ENCODE measurements at places on chromosomes 4 and X.

DNA sequence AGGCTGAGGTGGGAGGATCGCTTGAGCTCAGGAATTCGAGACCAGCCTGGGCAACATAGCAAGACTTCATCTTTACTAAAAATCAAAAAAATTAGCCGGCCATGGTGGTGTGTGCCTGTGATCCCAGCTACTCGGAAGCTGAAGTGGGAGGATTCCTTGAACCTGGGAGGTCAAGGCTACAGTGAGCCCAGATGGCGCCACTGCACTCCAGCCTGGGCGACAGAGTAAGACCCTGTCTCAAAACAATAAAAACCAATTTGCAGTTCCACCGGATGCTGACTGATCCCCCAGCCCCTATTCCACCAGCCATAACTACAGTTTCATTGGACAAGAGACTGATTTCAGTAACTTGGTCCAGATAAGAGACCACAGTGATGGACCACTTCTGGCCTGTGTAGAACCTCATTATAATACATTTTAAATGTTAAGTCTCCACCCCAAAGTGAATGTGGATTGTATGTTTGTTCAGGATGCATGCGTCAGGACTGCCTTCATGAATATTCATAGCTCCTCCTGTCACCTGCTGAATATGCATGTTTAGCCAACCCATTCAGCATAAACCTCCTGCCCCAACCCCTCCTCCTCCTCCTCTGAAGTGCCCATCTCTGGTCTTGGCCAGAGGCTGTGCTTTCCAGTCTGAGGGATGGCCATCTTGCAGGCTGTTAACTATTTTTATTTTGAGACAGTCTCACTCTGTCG, 2.3 kb upstream of the SLBP start:
- no peak for DNase-seq

DNA sequence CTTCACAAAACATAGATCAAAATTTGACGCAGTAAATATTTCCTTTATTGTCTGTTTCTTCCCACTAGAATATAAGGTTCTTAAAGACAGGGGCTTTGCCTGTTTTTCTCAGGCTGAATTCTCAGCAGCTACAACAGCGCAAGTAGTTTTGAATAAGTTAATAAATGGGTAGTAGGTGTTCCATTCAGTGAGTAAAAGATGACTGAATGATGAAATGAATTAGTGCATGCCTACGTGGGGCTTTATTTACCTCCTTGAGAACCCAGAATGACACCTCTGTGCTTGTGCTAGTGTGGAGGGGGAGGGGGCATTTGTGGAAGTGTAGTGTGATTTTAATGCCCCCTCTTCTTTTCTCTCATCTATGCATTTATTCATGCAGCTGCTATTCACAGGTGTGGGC, 278.9 kb downstream of the FBXW7 start:
- DNase-seq = no peak

DNA sequence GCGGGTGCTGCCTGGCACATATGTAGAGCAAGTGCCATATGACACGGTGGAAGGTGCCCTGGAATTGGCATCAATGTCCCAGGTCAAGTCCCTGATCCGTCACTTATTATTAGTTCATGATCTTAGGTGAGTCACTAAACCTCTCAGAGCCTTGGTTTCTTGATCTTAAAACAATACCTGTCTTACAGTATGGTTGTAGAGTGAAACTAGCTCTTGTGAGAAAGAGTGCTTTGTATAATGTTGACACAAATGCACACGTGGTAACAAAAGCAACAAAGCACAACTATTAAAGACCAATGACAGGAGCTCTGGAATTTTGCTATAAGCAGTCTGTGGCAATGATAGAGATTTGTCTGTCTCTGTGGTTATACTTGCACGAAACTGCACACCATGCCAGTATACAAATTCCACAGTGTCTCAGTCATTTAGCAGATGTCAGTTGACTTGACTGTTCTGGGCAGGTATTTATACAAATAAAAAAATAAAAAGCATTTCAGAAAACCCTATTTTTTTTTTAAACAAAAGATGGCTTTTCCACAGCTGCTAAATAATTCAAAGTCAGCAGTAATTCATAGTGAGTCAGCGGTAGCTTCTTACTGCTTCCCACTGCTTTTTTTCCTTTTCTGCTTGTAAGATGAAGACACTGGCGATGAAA, 19.7 kb upstream of the ACSL1 start:
- DNase-seq = no peak

- DNase-seq = no peak
Measured at GRCh38 chr4:5467111-5467510, 241.2 kb downstream of the EVC2 start.

DNA sequence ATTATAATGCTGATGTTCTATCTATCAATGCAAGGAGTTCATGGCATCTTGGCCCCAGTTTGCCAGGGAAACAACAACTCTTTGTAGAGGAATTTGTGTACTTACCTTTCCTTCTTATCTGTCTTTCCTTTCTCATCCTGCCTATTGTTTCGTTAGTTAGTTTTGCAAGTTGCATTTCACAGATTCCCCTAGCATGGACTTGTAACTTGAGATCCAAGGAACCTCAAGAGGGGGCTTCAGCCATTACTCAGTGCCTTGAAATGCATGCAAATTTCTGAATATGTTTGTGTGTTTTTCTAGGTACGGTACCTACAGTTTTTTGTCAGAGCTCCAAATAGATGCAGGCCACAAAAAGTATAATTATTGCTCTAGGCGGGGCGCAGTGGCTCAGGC, 203.6 kb downstream of the LDB2 start:
- DNase-seq = no peak

- no peak for DNase-seq
Measured at GRCh38 chrX:137916090-137916746, 350.3 kb downstream of the ZIC3 start.

DNA sequence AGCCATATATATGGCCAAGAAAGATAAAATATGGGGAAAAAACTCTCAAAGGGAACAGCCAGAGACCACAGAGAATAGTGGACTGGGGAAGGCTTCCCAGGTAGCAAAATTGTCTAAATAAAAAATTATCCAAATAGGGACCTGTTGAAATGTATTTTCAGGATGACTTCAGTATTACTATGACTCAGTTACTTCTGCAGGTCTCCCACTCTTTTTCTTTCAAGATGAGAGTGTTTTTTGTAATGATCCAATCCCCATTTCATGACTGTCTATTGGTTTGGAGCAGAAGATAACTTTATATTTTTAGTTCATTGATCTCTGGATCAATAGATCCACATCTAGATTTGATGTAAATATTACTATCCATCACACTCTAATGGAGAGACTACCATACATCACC, 372.1 kb upstream of the EMCN start:
- DNase-seq = no peak

- no peak for DNase-seq
Measured at GRCh38 chrX:105706041-105706440, 116.3 kb upstream of the NRK start.

GRCh38 chr4:109649872-109650271, 53.4 kb downstream of the CASP6 start:
- no peak for DNase-seq

DNA sequence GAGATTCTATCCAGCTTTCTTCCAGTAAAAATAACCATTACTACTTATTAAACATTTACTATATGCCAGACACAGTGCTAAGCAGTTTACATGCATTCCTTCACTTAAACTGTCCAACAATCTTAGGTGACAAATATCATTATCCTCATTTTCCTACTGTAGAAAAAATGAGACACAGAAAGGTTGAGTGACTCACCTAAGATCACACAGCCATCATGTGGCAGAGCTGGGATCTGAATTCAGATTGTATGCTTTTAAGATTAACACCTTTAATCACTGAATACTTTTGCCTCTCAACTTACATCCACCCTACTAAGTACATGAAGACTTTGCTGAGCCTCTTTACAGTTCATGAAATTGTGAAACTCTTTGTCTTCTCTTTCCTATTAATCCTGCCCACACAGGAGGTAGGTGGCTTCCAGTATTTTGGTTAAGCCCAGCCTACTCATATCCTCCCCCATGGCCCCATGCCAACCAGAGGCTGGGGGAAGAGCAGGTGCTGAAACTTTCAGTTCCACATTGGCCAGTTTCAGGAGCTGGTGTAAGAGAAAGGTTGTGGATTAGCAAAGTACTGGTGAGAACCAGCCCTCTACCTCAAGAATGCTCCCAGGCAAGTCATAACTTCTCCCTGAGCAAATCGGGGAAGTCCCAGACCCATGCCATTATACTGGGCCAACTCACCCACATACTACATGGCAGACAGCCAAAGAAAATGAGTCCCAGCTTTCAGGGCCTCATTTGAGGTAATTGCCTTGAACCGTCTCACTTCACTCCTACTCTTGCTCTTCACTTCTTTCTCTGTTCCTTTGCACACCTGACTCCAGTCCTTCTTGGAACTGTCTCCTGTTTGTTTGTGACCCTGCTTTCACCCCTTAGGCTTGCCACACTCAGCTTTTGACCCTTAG, 211.1 kb downstream of the GUCY2F start:
- no peak for DNase-seq

DNA sequence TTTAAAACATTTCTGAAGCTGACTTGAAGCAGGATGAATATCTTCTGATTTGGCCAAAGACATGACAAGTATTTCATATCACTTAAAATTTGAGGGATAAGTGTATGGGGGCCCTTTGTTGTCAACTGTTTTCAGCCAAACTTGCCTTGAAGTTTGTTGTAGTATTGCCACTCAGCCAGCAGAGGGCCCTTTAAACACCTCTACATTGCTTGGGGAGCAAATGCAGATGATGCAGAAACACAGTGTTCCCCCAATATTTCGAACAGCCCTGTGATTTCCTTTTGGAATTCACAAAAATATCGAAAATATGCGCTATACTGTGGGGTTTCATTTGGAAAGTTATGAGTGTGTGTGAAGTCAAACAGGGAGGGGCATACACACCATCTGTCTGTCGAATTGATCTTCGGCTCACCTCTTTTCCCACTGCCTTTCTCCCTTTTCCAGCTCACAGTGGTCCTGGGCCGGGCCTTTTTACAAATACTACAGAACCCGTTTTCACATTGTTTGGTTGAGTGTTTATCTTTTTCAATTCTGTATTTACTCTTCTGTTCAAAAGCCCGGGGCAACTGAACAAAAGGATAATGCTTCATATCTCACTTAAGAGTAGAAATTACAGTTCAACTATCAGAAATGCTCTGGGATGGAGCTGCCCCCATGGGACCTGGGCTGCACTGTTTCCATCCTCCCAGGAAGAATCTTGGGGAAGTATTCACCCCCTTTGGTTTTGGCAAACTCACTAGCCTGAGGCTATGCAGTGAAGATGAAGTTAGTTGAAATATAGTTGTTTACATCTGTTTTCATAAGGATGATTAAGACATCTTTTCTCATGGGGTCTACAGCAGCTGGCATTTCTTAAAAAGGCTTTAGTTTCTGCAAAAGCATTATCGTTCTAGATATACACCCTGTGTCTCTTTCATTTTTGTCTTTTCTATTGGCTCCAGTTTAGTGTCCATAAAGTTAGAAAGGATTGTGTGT, 137.6 kb downstream of the EGF start:
- no peak for DNase-seq

GRCh38 chrX:72272868-72273267, 4.2 kb downstream of the RPS4X start:
- no peak for DNase-seq

DNA sequence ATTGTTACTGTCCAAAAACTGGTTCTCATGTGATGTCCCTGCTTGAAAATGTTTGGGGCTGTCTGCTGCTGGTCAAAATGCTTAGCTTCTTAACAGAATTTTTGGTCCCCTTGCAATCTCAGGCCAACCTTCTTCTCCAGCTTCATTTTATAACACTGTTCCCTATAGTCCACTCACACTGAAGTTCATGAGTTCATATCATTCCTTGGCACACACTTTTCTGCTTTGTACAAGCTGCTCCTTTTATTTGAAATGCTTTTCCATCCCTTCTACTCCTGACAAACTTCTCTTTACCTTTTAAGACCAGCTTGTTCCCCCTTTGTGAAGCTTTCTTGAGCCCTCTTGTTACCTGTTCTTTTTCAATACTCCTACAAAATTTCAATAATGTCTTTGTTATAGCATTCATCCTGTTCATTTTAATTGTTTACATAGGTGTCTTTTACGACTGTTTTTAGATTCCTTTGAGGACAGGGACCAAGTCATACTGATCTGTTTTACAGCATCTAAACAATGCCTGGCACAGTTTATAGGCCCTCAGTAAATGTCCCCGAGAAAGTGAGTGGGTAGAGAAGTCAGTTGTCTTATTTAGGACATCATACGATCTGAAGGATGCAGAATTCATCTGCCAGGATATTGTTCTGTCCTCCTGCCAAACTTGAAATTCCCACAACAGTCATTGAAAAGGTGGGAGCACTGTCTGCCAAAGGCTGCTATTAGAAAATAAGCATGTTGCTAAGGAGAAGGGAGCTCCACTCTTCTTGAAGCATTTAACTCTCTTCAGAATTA, 134.4 kb upstream of the BMPR1B start:
- DNase-seq = no peak

Measured in stimulated activated CD8-positive, alpha-beta memory T cell treated with anti-CD3 and anti-CD28 coated beads, Interleukin-15, amount 100 ng/mL, for 24 hours (primary cell).